Stimulated activated CD4-positive, alpha-beta T cell treated with anti-CD3 and anti-CD28 coated beads, Interleukin-12 subunit alpha, Interleukin-12 subunit beta, amount 100 ng/mL, for 24 hours (primary cell): ENCODE measurements at places on chromosomes 6 and 20.

GRCh38 chr20:47765691-47766594 is 19.3 kb downstream of the SULF2 start:
- no peak for DNase-seq

DNA sequence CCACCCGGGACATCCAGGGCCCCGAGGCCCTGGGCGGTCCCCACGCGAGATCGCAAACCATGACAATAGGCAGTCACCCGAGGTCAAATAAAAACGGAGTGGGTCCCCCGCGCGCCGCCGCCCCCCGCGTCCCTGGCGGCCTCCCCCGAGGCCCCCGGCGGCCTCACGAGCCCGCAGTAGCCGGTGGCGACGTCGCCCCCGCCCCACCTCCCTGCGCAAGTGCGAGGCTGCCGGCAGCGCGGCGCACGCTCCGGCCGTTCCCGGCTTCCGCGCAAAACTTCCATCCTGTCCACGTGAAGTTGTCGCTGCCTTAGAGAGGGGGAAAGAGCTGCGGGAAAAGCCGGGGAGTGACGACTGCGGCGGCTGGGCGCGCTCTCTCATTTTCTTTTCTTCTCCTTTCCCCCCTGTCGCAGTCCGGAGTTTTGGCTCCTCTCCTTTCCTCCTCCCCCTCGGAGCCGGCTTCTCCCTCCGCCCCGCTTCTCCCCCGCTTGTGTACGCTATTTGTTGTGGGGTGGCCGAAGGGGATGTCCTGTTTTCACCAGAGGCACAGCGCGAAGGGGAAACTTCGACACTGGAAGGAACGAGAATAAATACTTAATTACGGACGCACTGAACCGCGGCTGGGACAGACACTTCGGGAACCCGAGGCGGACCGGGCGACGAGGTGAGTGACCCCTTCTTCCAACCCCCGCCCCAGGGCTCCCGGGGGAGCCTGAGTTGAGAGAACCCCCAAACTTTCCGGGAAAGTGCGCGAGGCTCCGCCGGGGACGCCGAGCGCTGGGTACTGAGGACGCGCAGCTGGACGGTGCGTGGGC is at the start of gene EYA4:
EYA4 (plus strand) TSS at position 272 of the 815 bp plus-strand sequence. CDS start 33,424 bp downstream, outside the sequence.
- DNase-seq: no peak

DNA sequence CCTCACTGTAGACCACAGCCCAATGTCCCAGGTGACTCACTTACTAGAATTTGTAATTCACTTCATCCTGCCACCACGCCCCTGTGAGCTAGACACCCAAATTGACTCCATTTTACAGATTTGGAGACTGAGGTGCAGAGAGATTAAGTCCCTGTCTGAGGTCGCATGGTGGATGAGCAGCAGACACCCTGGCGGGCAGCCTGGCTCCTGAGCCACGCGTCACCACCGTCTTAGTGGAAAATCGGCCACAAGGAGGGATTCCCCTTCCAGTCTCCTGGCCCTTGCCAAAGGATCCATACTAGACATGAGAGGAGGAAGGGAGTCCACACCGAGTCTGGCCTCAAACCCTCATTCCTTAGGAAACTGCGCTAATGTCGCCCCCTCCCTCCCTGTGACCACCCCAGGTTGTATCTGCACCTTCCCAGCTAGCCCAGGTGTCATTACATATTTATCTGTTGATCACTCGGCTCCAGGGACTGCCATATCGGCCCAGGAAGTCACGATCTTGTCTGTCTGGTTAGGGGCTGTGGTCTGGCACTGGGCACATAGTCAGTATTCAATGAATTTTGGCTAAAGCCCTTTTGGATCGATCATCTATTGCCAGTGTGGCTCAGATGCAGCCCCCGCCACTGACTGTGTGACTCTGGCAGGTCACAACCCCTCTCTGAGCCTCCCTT is 25.7 kb upstream of the PTGIS start:
- no peak for DNase-seq

DNA sequence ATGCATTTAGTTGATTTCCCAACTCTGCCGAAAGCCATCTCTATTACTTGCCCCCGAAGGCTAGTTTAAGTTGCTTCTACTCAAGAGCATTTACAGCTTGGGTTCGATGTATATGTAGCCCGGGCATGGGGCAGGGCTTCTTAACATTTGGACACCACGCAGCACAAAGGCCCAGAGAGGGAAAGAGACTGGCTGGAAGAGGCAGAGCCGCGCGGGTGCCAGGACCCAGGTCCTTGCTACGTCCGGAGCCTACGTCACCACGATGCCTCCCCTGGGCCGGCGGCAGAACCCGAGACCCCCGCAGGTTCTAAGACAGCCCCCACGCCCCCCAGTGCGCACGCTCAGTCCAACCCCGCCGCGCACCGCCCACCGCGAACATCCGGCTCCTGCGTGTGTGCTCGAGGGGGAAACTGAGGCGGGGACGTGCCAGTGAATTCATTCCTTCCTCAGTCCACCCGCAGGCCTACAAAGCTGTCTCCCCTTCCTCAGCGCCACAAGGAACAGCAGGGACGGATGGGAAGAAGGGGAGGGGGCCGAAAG is 367 bp upstream of the PCIF1 start:
- peak; percentile 30 for DNase-seq

- peak; percentile 24 for DNase-seq
Measured at GRCh38 chr6:155093430-155093829, 98.3 kb downstream of the TIAM2 start.

- no peak for DNase-seq
Measured at GRCh38 chr6:34200340-34200971, 36.2 kb upstream of the HMGA1 start.

DNA sequence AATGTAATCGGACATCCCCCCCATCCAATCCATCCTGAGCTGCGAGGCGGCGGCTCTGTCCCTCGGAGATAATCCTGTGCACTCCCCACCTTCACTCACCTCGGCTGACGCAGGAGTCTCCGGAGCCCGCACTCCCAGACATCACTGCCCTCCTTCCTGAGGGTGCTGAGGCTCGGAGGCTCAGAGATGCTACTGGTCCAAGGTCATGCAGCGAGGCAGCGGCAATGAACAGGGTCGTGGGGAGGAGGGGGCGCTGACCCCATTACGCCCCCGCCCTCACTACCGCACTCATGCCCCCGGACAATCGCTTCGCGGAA is 485 bp downstream of the ADISSP start:
- DNase-seq: no peak

- DNase-seq: no peak
Measured at GRCh38 chr6:169029861-169030260, 223.8 kb downstream of the THBS2 start.

DNA sequence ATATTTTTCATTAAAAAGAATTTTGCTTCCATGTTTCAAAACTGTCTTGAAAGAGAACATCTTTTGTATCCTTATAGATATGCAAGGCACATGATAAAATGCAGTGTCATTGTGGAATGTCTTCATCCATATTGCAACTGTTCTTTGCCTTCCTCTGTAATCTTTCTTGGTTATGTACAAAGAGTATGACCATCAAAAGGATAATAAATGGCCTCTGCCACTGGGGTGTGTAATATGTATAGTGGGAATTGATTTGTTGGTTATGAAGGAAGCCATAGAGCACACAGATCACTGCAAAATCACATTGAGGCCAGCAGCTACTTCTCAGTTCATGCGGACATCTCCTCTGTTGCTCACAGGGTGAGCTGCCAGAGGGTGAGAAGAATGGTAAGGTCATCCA is 703.5 kb downstream of the TFAP2A start:
- DNase-seq: no peak

DNA sequence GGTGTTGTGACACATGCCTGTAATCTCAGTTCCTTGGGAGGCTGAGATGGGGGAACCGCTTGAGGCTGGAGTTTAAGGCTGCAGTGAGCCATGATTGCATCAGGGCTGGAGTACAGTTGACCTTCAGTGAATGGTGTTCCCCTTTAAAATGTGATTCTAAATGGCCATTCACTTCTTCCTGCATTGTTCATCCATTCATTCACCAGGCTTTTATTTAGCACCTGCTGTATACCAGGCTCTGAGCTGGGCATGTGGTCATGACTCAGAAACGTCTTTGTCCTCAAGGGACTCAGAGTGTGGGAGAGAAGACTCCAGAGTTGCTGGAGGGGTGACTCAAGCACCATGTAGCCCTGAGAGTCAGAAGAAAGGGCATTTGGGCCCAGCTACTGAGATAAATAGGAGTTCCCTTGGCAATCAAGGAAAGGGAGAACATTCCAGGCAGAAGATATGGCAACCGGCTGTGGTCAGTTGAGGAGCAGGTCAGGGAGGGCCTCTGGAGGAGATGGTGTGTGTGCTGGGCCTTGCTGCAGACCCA is 101.1 kb downstream of the DLGAP4 start:
- no peak for DNase-seq
